ENCODE measurements at places on chromosomes 7 and 10.

- no peak for DNase-seq
Observed at GRCh38 chr7:15781944-15782343, 95.5 kb upstream of the MEOX2 start.

GRCh38 chr7:628402-628763, 98.1 kb upstream of the DNAAF5 start:
- no peak for DNase-seq

GRCh38 chr7:120993553-120994191, 5.2 kb downstream of the CPED1 start:
- no peak for DNase-seq

- no peak for DNase-seq
Observed at GRCh38 chr10:127694580-127695193, 42.3 kb upstream of the FOXI2 start.

DNA sequence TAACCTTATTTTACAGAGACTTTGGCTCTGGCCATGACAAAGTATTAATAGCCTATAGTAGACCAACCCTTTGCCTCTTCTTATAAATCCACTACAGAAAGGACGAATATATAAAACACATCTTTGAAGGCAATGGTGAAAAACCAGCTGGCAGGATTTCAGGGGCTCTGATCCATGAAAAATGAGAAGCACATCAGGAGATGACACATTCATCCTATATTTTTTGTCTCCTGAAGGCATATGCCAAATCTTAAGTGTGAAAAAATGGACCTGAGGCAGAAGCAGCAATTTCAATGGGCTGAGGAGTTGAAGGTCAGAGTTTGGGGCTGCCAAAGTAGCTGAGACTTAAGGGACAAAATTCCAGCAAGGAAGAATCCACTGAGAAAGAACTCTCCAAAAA, 14.4 kb downstream of the RNF216 start:
- DNase-seq, result no peak

- DNase-seq, result no peak
Observed at GRCh38 chr7:105782391-105783042, 93.9 kb downstream of the ATXN7L1 start.

DNA sequence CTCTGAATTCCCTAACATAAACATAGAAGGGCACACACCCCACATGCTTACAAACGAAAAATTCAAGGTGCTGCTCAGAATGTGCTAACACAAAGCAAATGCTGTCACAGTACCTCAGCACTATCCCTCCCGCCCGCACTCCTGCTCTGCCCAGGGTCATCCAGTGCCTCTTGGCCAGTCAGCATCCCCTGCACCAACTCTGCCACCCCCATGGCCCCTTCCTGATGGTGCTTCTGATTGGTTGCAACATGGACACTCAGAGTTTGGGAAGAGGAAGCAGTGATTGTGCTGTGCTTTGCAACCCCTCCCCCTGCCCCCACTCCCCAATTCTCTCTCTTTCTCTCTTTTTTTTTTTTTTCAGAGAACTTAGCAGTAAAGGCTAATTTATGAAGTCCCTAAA, 13.8 kb upstream of the LEP start:
- DNase-seq, result no peak

Data from cortex of kidney (tissue), 1 donor.